ENCODE measurements at places on chromosomes 4 and X.
A peak's percentile ranks its signal among the peaks of the same experiment; 100 is the strongest.

GRCh38 chr4:13605330-13605729 lies 22.2 kb downstream of the BOD1L1 start:
- no peak for DNase-seq

DNA sequence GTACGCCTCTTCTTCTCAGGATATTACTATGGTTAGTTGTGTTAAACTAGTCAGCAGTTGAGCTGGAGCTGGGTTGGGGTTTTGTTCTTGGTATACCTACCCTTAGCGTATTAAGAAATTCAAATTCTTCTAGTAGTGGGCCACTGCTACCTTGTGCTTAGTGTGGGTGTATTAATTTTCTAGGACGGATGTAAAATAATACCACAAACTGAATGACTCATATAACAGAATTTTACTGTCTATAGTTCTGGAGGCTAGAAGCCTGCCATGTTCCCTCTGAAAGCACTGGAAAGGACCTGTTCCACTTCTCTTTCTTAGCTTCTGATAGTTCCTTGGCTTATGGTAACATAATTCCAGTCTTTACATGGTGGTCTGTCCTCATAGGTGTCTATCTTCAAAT lies 1274.7 kb downstream of the ADGRL3 start:
- DNase-seq: no peak

GRCh38 chrX:134683351-134684005 lies 25.2 kb upstream of the PLAC1 start:
- DNase-seq: no peak

- no peak for DNase-seq
Observed at GRCh38 chr4:144411700-144412099, 234.3 kb upstream of the HHIP start.

DNA sequence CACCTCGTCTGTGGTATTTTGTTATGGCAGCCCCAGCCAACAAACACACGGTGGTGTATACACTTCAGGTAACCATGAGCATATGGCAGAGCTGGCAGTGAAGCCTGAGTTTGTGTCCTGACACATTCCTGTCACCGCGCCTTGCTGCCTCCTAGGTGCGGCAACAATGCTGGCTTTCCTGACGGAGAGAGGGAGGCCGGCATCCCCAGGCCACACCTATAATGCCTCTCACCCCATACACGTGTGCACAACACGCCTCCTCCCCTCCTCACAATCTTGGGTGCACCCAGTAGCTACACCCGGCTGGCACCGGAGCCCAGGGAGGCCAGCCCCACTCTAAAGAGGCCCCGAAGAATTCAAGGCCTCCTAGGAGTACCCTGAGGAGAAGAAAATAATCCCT lies 158.5 kb downstream of the NSUN7 start:
- no peak for DNase-seq

- no peak for DNase-seq
Observed at GRCh38 chrX:109911046-109911445, 91.9 kb upstream of the TMEM164 start.

- peak; percentile 28 for DNase-seq
Observed at GRCh38 chr4:182808673-182809416, 108.3 kb downstream of the DCTD start.

- DNase-seq: no peak
Observed at GRCh38 chr4:156734965-156735895, 236.4 kb downstream of the PDGFC start.

GRCh38 chr4:11791797-11792196 lies 363.1 kb upstream of the HS3ST1 start:
- no peak for DNase-seq

GRCh38 chrX:84046403-84046984 lies 141.5 kb downstream of the RPS6KA6 start:
- no peak for DNase-seq

DNA sequence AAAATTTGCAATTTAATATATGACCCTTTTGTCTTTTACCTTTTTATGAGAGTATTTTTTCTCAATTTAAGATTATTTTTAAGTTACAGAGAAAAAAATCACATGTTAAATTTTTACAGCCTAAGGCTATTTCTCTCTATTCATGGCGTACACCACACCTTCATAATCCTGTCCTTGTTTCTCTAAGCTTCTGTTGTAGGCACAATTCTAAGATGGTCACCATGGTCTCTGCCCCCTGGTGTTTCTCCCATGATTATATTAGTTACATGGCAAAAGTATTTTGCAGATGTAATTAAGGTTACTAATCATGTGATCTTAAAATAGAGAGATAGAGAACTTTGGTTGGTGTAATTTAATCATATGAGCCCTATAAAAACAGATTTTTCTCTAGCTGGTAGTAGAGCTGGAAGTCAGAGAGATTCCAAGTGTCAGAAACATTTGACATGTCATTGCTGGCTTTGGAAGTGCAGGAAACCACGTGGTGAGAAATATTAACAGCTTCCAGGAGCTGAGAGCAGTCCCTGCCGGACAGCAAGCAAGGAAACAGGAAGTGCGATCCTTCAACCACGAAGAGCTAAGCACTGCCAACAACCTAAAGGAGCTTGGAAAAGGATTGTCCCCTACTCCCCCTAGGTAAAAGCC lies 89.8 kb downstream of the EIF4E start:
- no peak for DNase-seq

GRCh38 chrX:150052226-150052625 lies 113.9 kb upstream of the EOLA2 start:
- DNase-seq: no peak

GRCh38 chr4:20615486-20616260 lies 84.6 kb upstream of the PACRGL start:
- DNase-seq: no peak

GRCh38 chr4:62226082-62226481 lies 1026.0 kb downstream of the ADGRL3 start:
- no peak for DNase-seq

DNA sequence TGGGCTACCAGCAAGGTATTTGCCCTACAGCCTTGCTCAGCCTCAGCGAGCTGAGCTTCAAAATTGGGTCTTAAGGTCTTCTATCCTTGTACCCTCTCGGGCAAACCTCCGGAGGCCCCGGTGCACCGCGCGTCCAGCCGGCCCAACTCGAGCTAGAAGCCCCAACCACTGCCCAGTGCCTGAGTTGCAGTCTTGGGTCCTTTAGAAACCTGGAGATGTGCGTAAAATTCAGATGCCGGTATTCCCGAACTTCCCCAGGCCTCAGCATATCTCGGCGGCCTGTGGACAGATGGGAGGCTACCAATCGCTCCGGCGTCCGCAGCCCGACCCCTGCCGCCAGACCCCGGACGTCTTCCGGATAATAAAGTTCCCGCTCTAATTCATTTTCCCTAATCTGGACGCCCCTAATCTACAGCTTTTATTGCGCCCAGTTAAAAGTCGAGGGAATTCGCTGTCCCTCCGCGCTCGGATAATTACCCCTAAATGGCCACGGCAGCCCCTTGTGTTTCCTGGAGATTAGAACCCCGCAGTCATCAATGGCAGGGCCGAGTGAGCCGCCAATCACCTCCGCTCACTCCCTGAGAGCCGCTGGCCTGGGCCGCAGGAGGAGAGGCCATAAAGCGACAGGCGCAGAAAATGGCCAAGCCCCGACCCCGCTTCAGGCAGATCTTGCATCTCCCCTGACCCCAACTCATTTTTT lies 1.5 kb upstream of the MSX1 start:
- no peak for DNase-seq

- no peak for DNase-seq
Observed at GRCh38 chr4:42954963-42955669, 62.6 kb downstream of the GRXCR1 start.

DNA sequence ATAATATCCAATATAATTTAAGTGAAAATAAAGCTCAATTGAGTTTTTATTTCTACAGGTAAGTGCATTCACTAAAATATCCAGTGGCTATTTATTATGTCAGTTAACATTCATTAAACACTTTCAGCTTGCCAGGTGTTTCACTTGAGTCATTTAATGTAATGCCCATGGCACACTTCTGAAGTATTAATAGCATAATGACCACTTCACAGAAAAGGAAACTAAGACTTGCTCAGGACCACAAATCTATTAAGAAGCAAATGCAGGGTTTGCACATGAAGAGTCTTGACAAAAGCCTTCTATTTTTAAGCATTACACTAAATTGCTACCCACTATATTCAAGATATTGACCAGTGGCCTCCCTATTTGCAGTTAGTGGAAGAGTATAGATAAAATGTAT lies 612.7 kb downstream of the KCTD8 start:
- DNase-seq: no peak

- no peak for DNase-seq
Observed at GRCh38 chr4:151715881-151716280, 44.9 kb downstream of the GATB start.

- DNase-seq: no peak
Observed at GRCh38 chr4:177339477-177340374, 30.1 kb downstream of the NEIL3 start.

Measured in CD4-positive, alpha-beta T cell (primary cell).